Lung microvascular endothelial cell (primary cell): ENCODE measurements at places on chromosomes 1 and 21. TPM values are rescaled to one million over a fixed set of nuclear protein-coding genes. Genes with fewer than 3 reads are reported as not detected.

- no peak for DNase-seq
Observed at GRCh38 chr1:34808051-34808810, 15.4 kb downstream of the GJA4 start.

GRCh38 chr1:245587435-245588115 lies 432.8 kb downstream of the KIF26B start:
- no peak for DNase-seq

DNA sequence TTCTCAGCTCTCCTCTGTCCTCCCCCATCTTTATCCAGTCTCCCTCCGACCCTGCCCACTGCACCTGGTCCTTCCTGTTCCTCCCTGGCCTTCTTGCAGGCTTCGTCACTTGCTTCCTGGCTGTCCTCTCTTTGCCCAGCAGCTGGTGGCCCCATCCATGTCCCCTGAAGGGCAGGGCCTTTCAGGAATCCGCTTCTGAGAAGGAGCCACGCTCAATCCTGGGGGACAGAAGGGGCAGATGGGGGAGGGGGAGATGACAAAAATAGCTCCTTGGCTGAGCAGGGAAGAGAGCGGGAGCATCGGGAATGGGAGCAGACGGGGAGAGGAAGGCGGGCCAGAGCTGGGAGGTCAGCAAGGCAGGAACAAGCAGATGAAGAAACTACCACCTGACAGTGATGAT lies 40.7 kb downstream of the SLC30A1 start:
- no peak for DNase-seq

DNA sequence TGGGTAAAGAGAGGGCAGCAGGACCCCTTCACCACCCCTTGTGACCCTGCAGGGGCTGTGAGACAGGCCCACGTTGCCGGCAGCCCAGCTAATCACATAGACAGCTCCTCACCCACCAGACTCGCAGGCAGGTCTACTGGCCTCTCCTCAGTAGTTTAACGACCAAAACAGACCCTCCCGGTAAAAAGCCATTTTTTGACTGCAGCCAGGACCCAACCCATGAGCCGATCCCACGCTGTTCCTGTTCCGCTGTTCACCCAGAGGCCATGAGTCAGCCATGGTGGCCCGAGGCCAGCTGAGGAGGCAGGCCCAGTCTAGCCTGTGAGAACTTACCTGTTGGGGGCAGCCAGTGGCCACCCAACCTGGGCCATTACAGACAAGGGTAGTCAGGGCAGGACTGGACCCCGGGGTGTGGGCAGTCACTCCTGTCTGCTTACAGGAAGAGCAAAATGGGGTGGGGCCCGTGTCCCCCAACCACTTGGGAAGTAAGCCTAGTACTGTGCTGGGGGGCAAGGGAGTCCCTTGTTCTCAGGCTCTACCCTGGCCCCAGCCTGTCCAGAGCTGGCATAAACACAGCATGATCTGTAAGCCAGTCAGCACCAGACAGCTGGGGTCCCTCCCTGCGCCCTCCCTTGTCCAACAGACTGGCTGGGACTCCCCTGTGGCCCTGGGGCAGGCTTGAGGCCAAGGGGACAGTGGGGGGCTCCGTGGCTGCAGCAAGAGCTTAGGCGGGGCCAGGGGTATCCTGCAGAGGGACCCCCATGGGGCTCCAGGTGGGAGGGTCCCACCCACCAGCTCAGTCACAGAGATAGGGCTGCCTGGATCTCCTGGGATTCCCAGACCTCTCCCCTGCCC lies 61.9 kb downstream of the WNT9A start:
- DNase-seq: peak; percentile 35

GRCh38 chr1:86948212-86948611 lies 33.8 kb downstream of the HS2ST1 start:
- no peak for DNase-seq

GRCh38 chr1:96487971-96488370 lies 233.6 kb upstream of the PTBP2 start:
- DNase-seq: peak; percentile 57

DNA sequence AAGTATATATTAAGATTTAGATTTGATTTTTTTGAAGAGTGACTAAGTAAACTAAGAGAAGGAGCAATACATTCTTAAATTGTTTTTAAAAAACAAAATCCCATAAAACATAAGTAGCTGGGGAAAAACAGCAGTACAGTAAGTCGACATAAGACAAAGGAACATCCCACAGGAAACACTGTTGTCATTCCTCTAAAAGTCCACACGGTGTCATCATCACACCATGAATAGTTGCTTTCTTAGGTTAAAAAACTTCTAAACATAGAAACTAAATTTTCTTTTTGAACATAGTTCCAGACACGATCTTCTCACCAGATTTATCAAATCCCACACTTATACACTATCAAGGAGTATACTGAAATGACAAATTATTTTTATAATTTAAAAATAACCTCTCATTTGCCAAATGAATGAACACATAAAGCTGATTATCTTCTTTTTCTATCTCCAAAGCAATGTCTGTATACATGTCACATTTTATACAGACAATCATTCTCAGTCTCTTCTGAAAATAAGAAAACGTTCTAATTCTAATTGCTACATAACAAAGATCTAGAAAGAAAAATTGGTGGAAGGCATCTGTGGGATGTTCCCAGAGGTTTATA lies 15.8 kb downstream of the ODF2L start:
- peak; percentile 87 for DNase-seq

DNA sequence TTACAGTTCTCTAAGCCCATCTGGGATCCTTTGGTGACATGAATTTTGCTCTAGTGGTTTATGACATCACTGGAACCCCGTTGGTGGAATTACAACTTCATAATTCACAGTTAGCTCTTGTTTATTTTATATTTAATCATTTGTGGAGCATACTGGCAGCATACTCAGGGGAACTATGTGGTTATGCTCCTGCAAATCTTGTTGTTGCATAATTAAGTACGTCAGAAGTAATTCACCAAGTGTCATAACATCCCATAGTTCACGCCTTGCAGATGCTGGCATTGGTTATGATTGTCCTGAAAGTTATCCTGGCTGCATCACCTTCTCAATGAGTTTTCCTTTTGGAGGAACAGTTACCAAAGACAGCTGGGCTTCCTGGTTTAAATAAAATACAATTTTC lies 16.5 kb downstream of the PRRX1 start:
- no peak for DNase-seq

- no peak for DNase-seq
Observed at GRCh38 chr1:225757927-225758656, 19.5 kb upstream of the SRP9 start.

GRCh38 chr1:45378184-45378583 lies 37.9 kb upstream of the MUTYH start:
- DNase-seq: no peak

DNA sequence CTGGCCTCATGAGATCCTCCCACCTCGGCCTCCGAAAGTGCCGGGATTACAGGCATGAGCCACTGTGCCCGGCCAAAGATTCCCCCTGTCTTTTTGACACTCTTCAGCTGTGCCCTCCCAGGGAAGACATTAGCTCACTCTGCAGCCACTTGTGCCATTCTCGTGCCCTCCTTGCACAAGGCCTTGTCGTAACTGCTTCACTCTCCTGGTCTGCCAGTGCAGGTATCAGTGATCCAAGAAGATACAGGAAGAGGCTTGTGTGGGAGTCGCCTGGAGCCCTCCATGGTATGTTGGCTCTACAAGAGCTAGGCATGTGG lies 22.0 kb upstream of the WDR26 start:
- no peak for DNase-seq

- DNase-seq: peak; percentile 72
Observed at GRCh38 chr1:157490467-157491165, 61.7 kb downstream of the FCRL5 start.

DNA sequence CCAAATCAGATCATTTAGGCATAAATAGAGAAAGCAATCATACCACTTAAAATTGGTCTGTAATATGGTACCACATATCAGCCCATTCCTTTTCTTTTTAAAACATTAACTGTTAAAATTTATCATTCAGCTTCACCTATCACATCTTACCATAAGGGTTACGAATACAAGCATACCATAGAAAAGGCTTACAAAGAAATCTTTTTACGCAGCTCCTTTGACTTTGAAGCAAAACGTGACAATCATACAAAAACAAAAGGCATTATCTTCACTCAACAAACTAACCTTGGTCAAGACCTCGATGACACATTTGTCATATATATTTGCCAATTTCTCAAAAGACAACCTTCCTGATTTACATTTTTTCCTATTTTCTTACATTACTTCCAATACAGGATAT lies 169.0 kb downstream of the SMYD3 start:
- peak; percentile 3 for DNase-seq

DNA sequence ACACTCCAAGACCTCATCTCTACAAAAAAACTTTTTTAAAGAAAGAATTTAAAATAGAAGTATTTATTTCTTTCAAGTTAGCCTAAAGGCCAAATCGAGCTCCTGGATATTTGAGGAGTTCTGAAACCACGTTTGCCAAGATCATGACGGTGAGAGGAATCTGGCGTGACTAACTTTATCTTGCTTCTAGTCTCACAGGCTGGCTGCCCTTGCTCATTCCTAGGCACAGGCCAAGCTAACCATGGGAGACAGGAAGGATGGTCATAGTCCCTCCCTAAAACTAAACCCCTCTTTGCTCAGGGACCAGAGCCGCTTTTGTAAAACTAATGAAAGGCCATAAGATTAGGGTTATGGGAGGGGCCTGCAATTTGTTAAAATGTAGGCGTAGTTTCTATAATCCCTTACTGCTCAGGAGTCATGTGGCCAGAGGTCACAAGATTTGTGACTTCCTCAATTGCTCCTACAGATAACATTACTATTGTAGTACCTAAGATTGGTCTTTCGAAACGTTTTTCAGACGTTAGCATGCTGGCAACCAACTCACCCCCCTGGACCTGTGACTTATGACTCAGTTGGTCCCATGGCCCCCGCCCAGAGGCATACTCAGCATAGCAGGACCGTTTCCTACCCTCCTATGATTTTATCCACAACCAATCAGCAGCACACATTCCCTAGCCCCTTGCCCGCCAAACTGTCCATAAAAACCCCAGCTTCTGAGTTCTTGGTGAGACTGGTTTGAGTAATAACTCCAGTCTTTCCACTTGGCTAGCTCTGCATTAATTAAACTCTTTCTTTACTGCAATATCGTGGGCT lies 425.0 kb downstream of the SMYD3 start:
- no peak for DNase-seq

- DNase-seq: no peak
Observed at GRCh38 chr1:81834921-81835698, 34.4 kb downstream of the ADGRL2 start.

DNA sequence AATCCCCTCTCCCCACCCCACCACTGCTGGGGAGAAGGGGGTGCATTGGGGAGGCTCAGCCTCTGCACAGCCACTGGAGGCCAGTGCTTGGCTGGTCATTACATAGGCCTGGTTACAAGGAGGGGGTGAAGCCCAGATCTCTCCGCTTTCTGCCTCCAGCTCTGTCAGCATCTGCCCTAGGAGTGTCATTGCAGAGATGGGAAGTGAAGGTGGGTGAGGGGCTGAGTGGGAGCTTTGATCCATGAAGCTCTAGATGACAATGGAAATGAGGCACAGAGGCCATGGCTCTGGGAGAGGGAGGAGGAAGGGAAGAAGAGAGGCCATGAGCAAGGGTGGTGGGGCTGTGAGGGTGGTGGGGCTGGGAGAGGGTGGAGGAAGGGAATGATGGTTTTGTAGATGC lies 411.6 kb downstream of the MATN1 start:
- DNase-seq: no peak

- no peak for DNase-seq
Observed at GRCh38 chr1:81430955-81431623, 369.6 kb upstream of the ADGRL2 start.

GRCh38 chr1:220708936-220709801 lies 19.0 kb downstream of the C1orf115 start:
- DNase-seq: no peak

- no peak for DNase-seq
Observed at GRCh38 chr1:229578168-229579058, 19.9 kb upstream of the ABCB10 start.

GRCh38 chr1:194133152-194133551 lies 946.7 kb upstream of the B3GALT2 start:
- DNase-seq: no peak

DNA sequence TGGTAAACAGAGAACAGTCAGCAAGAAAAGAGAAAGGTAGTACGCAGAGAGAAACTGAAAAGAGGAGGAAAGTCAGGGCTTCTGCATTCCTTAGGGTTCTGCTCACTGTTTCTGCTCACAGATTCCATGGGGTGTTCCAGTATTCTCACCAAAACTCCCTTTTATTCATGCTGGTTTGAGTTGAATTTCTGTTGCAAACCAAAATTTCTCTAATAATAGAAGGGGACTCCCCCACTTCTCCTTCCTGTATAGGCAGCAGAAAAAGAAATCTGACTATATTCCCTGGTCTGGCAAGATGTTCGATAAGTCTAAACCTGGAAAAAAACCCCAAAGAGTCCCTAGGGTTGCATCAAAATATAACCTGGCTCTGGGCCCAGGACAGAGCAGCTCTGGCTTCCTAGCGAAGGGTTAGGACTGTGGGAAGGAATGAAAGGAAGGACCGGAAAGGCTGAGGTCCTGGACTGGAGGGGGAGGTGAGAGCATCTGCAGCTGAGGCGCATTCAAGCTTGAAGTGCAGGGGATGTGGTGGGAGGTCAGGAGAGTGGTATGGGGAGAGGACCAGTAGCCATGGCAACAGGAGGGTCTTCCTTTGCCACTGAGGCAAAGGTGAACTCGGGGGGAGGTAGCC lies 18.8 kb upstream of the RGS16 start:
- DNase-seq: no peak

DNA sequence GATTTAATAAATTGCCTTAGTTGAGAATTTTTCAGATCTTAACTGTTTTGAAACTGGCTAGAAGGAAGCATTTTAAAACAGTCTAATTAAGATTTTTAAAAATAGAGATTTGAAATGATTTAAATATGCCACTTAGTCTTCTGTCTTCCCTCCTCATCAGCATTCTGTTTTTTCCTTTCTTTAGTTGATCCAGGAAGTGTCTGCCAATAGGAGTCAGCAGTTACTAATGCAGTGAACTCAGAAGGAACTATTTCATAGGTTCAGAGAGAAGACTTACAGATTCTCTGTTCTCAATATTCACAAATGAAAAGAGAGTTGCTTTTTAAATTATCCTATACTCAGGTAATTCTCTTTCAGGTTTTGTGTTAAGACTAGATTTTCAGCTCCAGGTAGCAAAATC lies 84.5 kb downstream of the RPS6KC1 start:
- peak; percentile 51 for DNase-seq

DNA sequence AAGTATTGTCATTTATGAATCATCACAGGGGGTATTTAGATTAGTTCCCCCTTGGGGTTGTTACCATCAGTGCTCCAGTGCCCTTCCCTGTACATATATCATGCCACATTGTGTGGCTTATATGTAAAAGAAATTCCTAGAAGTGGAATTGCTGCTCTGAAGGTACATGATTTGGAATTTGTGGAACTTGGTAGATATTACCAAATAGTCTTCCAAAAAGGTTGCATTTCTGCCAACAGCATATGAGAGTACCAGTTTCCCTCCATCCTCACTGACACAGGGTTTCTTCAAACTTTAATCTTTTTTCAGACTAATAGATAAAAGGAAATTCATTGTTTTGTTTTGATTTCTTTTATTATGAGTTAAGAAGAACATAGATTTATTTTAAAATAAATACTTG lies 41.3 kb downstream of the AKNAD1 start:
- no peak for DNase-seq

GRCh38 chr1:209657918-209658317 lies 5.7 kb upstream of the LAMB3 start:
- no peak for DNase-seq

PRAMEF6 gene
- not detected in 2 replicates for total RNA-seq

HTR6 gene
- not detected in 2 replicates for total RNA-seq

HAX1 gene
- total RNA-seq: 61.9 and 107 TPM in 2 replicates

MFSD2A gene
- under 0.01 and 0.44 TPM in 2 replicates for total RNA-seq

PDPN gene
- 45.1 and 108 TPM in 2 replicates for total RNA-seq

LCE3E gene
- not detected in 2 replicates for total RNA-seq

TMEM125 gene
- total RNA-seq: not detected in 2 replicates

UBAP2L gene
- 30.1 and 34.3 TPM in 2 replicates for total RNA-seq

ZFP69B gene
- 0.60 and 0.65 TPM in 2 replicates for total RNA-seq

IRF6 gene
- under 0.01 and 1.5 TPM in 2 replicates for total RNA-seq

SPRR2B gene
- not detected in 2 replicates for total RNA-seq

RAB13 gene
- total RNA-seq: 36.8 and 45.2 TPM in 2 replicates
